ENCODE measurements at places on chromosomes 13 and 19.
A peak's percentile ranks its signal among the peaks of the same experiment; 100 is the strongest.

- DNase-seq: no peak
Measured at GRCh38 chr13:93744033-93744432, 517.4 kb downstream of the GPC6 start.

- DNase-seq: no peak
Measured at GRCh38 chr19:5706876-5707573, 12.9 kb downstream of the LONP1 start.

- no peak for DNase-seq
Measured at GRCh38 chr13:73096173-73096572, 37.4 kb downstream of the KLF5 start.

GRCh38 chr13:37479916-37480315 lies 118.7 kb downstream of the POSTN start:
- no peak for DNase-seq

- DNase-seq: no peak
Measured at GRCh38 chr19:15288146-15288963, 44.0 kb downstream of the BRD4 start.

DNA sequence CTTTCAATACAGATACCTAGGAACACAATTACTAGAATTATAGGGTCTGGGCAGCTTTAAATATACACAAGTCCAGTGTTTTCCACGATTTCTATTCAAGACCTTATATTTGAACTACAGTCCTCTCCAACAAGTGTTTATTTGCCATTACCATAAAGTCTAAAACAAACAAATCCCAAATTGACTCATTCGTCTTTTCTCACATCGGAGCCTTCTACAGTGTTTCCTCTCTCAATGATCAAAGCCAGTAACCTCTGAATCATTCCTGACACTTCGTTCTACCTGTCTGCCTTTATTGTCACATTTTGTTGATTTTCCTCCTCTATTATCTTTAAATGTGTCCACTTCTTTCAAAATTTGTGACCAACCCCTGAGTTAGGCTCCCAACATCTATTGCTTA lies 1356.5 kb upstream of the SLC10A2 start:
- DNase-seq: no peak

DNA sequence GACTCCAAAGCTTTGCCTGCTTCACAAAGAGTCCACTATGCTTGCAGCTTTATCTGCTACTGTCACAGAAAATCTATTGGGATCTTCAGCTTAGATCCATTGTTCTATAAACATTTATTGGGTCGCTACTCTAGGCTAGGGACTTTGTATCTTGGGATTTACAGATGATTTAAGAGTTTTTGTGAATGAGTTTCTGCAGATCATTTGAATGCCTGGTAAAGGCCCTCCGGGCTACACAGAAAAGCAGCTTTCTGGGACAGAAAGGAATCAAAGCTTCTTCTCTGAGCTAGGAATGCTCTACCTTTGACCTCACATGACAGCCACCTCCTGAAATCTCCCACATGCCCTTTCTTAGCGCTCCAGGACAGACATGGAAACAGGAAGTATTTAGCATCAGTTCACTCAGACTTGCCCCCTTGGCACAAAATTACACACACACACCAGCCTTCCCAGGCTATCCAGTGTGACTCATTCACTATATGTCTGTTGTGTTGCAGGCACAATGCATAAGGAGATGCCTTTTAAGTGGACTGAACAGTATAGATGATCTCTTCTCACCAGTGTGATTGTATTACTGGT lies 492.4 kb downstream of the DACH1 start:
- no peak for DNase-seq

DNA sequence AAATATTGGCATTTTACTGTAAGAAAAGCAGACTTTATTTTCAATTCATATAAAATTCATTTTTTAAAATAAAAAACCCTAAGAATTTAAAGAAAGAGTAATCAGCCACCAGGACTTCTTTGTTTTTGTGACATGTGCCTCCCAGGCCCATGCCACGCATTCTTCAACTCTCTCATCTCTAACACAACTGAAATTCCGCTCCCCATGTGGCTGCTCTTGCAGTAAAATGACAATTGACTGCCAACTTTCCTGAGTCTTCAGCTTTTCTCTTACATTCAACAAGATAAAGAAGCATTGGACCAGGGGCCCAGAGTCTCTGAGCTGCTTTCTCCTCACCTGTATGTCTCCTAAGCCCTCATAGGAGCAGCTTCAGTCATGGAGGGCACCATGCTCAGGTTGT lies 372.1 kb downstream of the UQCRFS1 start:
- DNase-seq: no peak

DNA sequence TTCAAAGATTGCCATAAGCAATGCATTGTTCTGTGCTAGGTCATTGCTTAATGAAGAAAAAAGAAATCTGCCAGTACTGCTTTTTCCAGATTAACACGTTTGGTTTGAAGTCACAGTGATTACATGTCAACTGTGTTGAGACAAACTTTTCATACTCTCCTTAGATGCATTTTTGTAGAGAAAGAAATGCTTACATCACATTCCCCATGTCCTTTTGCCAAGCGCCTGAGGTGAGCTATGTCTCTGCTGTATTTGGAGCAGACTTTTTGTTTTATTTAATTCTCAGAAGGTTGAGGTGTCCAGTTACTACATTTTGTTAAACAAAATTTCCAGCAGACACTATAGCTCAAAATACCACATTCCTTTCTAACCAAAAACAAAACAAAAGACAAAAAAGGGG lies 16.2 kb downstream of the LACC1 start:
- DNase-seq: no peak

- no peak for DNase-seq
Measured at GRCh38 chr19:34974646-34975045, 10.6 kb upstream of the ZNF792 start.

GRCh38 chr13:99313501-99313900 lies 6.3 kb upstream of the GPR183 start:
- no peak for DNase-seq

DNA sequence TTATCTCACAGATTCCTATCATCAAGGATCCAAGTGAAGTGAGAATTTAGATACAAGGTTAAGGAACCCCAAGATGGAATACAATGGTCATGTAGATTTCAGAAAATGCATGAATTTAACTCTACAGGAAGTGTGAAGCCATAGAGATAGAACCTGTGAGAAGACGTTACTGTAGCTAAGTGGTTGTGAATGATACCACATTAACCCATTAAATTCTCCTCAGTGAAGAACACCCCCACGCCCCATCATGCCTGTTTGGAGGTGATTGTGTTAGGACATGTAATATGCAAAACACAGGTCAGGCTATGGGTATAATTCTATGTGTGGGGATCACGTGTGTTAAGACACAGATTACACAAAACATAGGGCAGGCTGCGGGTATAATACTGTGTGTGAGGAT lies 1166.7 kb downstream of the EFNB2 start:
- DNase-seq: no peak

GRCh38 chr13:113950451-113951245 lies 23.2 kb downstream of the C13orf46 start:
- no peak for DNase-seq

DNA sequence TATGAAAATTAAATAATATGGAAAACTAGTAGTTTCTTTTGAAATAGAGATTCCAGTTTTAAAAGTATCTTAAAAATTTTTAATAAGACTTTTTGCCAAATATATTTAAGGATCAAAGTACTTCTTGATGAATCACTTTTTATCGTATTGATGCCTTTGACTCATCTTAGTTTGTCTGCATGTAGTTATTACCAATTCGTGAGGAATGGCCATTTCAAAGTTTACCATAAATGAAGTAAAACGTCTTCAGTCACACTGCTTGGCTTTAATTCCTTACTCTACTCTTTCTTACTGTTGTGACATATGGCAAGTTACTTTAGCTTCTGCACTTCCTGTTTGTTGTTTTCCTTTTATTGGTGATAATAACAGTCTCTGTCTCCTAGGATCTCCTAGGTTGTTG lies 38.3 kb downstream of the NDFIP2 start:
- DNase-seq: no peak

- DNase-seq: no peak
Measured at GRCh38 chr13:33642374-33643065, 175.4 kb upstream of the RFC3 start.

DNA sequence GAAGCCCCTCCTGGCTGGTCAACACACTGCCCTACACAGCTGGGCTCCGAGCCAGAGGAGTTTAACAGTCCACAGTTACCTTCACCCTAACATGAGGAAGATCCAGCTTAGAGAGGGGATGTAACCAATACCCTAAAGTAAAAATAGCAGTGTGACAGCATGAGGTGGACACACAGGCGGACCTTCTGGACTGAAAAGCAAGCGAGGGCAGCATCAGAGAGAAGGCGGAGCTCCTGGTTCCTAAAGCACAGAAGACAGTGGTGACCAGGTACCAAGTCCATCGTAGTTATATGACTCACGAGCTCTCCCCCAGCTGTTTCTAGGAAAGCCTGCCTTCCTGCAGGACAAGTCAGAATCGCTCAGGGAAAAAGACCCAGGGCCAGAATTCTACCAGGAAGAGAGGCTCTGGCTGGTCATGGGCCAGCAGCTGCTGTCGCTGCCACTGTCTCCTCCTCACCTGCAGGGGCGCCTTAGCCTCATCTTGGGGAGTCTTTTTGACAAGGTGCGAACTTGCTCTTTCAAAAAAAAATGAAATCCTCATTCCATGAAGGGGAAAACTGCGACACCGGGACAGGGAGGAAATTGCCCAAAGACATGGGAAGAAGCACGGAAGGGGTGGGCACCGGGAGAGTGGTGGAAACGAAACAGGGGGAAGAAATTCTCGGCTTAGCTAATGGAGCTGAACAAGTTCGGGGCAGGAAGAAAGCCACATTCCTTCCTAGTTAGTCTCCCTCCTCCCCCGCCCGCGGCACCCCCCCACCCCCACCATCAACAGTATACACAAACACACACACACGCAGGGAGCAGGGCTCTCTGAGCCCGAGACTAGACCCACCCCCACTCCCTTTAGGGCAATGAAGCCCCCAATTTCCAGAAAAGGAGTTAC lies 1.7 kb downstream of the ELL start:
- peak; percentile 55 for DNase-seq

GRCh38 chr13:22647156-22647850 lies 533.5 kb upstream of the SGCG start:
- no peak for DNase-seq
